ENCODE measurements at places on chromosomes 5 and 9.

GRCh38 chr9:13688990-13689600 lies 409.6 kb upstream of the MPDZ start:
- no peak for DNase-seq

GRCh38 chr5:89105171-89105695 lies 222.2 kb upstream of the MEF2C start:
- DNase-seq: no peak

DNA sequence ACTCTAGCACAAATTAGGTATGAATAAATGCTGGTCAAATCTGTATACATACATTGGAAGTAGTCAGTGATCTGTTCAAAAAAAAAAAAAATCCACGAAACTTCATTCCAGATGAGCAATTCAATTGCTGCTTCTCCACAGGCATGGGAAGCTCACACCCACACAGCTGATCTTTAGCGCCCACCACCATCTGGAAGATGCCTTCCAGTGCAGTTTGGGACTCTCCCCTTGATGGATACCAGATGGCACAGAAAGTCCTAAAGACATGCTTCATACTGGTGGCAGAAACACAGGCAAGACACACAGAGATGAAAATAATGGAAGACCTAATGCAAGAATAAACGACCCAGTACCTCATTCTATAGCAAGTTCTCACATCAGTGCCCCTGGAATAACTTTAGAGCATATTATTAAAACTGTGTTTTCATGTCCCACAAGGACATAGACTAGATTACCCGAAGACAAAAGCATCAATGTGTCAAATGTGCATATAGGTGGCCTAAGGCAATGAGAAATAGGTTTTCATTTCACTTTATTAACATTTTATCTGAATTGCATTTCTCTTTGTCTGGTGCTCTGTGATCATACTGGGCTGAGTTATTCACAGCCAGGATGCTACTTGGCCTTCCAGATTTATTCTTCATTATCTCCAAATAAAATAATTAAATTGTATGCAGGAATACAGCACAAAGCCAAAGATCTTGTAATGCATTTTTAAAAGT lies 135.4 kb upstream of the TAS2R1 start:
- no peak for DNase-seq

- no peak for DNase-seq
Observed at GRCh38 chr5:101292199-101292598, 389.1 kb upstream of the ST8SIA4 start.

DNA sequence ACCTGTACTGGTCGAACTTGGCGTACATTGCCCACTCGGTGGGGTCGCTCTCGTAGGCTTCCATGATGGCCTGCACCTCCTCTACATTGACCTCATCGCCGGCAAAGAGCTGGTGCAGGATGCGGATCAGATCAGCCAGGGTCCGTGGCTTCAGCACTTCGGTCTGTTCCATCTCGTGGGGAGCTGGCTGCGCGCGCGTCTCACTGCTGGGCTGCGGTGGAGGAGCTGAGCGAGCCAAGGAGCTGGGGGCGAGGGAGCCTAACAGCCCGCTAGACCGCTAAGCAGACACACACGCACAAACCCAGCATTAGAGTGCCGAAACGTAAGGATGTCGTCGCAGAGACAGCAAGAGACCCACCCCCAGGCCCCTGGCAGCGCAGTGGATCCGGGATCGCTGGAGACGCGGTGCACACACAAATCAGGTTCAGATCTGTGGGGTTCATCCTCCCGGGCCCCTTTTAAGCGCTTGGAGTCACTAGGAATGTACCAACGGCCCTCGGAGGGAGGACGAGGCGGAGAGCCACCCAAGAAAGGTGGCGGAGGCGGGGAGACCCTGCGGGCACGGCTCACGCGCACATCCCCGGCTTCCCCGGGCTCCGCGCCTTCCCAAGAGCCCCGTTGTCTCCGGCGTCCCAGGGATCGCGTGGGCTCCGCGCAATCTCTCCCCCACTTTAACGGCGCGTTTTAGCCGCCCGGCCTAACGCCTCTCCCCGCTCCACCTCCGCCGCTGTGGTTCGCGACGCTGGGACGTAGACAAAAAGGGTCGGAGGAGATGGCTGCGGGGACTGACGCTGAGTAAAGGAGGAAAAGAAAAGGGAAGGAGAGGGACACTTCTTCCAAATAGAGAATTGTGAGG lies at the start of gene CDO1:
Gene CDO1 (minus strand): TSS at position 434 of the 856 bp plus-strand sequence. CDS start 262 bp downstream, at position 172.
- no peak for DNase-seq

GRCh38 chr9:100473276-100474081 lies 530 bp downstream of the TMEFF1 start:
- DNase-seq: no peak

DNA sequence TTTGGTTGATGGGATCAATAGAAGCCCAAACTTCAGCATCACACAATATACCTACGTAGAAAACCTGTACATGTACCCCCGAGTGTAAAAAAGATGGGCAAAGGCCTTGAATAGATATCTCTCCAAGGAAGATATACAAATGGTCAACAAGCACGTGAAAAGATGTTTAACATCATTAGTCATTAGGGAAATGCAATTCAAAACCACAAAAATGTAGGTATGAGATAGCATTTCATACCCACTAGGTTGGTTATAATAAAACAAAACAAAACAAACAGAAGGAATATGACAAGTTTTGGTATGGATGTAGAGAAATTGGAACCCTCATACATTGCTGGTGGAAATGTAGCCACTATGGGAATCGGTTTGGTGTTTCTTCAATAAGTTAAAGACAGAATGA lies 33.1 kb upstream of the PPARGC1B start:
- DNase-seq: no peak

DNA sequence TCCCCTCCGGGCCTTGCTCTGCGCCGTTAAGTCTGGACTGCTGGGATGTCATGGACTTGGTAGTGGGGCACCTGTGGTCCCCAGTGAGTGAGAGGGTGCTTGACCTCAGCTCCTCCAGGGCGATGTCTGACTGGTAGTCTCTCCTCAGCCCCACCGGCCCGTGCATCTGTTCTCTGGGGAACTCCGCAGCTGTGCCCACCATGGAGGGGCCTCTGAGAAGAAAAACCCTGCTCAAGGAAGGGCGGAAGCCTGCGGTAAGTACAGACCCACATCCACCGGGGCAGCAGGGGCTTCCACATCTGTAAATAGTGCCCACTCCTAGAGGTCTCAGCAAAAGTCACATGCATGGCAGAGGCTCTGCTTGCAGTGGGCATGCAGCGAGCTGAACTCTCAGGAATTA lies 52.6 kb upstream of the GARNL3 start:
- DNase-seq: no peak

DNA sequence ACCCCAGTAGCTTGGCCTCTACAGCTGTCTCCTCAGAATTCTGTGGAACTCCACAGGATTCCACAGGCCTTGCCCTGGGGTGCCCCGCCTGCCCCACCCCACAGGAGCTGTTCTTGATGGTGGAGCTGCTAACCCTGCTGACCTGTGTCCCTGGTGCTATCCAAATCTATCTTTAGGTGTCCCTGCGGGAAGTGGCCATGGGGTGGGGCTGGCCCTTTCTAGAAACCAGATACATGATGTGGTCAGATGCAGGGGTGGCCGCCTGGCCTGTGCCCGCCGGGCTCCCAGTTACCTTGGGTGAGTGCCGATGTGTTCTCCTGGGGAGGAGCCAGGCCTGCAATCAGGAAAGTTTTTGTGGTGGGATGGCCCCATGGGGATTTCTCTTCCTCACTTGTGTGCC lies 34.2 kb downstream of the WNK2 start:
- no peak for DNase-seq

GRCh38 chr5:174581479-174581878 lies 142.9 kb upstream of the MSX2 start:
- DNase-seq: no peak

DNA sequence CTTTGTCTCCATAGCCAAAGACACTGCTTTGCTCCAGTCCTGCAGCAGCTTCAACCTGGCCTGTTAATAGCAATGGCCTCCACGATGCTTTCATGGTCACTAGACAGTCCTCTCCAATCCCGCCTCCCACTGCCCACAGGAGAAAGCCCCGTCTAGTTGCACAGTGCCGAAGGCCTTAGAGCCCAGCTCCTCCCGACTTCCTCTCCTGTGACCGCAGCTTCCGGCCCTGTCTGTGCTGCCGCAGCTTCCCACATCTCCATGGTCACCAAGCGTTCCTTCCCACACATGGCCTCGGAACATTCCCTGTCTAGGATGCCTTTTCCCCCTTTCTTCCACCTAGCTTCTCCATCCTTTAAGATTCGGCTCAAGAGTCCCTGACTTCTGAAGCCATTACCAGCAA lies 23.4 kb downstream of the PCA3 start:
- no peak for DNase-seq

GRCh38 chr9:124618476-124618875 lies 111.3 kb upstream of the NR5A1 start:
- no peak for DNase-seq

DNA sequence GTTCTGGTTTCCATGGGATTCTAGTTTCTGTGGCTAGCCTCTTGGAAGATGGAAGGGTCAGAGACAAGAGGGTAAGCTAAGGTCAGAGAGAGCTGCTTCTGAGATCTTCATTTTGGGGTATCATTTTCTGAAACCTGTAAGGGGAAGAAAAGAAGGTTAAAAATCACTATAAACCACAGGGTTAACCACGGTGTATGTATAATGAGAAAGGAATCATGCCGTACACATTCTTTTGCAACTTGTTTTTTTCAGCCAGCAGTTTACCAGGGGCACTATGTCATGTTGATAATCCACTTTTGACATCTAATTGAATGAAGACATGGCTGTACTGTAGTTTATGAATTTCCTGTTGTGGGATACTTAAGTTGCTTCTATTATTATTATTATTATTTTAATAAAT lies 164.4 kb downstream of the FOCAD start:
- DNase-seq: no peak

DNA sequence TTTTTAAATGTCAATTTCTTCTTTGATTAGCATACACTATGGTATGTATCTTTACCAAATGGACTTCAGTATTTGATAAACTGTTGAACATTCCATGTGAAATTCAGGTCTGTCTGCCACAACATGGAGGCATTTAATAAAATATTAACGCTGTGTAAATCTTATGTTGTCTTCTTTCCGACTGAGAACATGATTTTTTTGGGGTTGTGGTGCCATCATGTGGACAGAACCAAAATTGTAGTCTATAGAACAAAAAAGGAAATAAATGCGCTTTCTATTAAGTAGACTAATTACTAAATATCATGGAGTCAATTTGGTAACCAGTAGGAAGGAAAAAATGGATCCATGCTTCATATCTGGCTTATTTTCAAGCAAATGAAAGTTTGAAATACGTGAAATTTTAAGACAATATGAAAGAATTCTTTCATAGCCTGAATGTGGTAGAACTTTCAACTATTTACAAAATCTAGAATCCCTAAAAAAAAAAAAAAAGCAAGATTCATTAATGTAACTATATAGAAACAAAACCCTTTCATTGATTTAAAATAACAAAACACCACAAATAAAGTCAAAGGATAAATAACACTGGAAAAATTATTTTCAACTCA lies 2.8 kb upstream of the PLK2 start:
- DNase-seq: peak; percentile 44
